Activated CD4-positive, alpha-beta T cell treated with anti-CD3 and anti-CD28 coated beads for 1 hour (primary cell): ENCODE measurements at places on chromosomes 2 and 18.

GRCh38 chr2:196229013-196229412, 57.6 kb upstream of the STK17B start:
- DNase-seq = no peak

- DNase-seq = no peak
These were observed 167.3 kb upstream of the SKOR2 start for GRCh38 chr18:47418746-47419145.

DNA sequence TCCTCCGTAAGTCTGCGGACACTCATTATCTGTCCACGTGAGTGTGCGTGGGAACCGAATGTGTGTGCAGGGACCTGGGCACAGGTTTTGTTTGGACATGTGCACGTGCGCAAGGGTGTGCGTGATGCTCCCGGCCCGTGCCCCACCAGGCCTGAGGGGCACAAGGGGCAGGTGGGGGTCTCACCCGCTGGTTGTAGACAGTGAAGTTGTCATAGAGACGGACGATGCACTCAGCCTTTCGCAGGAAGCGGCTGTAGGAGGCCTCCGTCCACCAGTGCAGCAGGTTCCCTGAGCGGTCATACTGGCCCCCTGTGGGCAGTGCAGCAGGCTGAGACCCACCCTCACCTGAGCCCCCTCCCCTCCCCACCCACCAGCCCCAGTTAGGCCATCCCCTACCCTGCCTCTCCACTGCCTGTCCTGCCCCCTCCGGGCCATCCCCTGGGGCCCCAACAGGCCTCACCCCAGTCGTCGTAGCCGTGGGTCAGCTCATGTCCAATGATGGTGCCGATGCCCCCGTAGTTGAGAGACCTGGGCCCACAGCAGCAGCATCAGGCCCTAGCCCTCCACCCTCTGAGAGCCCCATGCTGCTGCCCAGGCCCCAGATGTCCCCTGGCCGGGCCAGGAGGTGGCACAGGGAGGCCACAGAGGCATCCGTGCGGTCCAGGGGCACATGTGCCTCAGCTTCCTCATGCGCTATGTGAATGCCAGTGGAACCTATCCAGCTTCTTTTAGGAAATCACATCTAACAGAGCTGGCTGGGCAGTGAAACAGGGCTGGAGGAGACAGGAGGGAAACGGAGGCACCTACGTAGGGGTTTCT, 6.1 kb downstream of the ECEL1 start:
- DNase-seq = no peak

DNA sequence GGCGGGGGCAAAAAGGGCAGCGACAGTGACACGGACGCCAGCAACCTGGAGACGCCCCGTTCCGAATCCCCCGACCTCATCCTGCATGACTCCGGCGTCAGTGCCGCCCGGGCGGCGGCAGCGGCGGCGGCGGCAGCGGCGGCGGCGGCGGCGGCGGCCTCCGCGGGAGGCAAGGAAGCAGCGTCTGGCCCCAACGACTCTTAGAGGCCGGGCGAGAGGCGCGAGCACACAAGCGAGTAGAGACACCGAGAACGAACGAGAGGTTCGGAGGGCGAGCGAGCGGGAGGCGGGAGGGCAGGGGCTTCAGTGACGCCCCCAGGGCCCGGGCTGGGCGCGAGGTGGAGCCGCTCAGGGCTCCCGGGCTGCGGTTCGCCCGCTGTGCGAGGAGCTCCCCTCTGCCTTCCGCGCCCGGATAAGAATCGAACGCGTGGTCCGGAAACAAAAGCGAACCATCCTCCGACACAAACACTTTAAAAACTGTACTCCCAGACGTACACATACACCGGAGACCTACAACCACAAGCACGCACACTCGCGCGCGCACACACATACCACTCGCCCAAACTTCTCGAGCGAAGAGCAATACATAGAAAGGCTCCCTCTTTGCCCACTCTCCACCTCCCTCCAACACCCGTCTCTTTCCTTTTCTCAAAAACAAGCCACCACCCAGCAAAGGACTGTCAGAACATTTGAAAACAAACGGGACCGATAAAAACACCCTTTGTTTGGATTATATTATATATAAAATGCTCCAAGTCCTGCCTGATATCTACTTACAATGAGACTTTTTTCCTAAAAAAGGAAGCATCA, 2.8 kb downstream of the SP9 start:
- DNase-seq = no peak

- DNase-seq = no peak
These were observed 29.5 kb upstream of the PAIP2B start for GRCh38 chr2:71256421-71256820.
